Muscle of leg (tissue), 16 donors: ENCODE measurements at places on chromosomes 16 and 17. TPM values are rescaled to one million over a fixed set of nuclear protein-coding genes. Genes with fewer than 3 reads are reported as not detected.

PRSS21 gene
- not detected for total RNA-seq

TP53TG3 gene
- not detected for total RNA-seq

APOBR gene
- 0.18 TPM for total RNA-seq

GNG13 gene
- not detected for total RNA-seq

NLGN2 gene
- total RNA-seq = 7.7 TPM

CCL8 gene
- 0.44 TPM for total RNA-seq

ZFP90 gene
- total RNA-seq = 25.9 TPM

CBX8 gene
- total RNA-seq = 4.8 TPM

KRT31 gene
- total RNA-seq = 3.3 TPM

ZG16 gene
- total RNA-seq = not detected

ARHGAP44 gene
- total RNA-seq = 3.0 TPM

CDH1 gene
- 1.0 TPM for total RNA-seq

KRTAP1-1 gene
- not detected for total RNA-seq
